ENCODE measurements at places on chromosomes 2 and 18.

GRCh38 chr2:24845691-24846090 lies 52.5 kb downstream of the CENPO start:
- no peak for DNase-seq

GRCh38 chr2:68009526-68009925 lies 53.3 kb downstream of the C1D start:
- DNase-seq, result no peak

GRCh38 chr2:189092936-189093335 lies 86.6 kb downstream of the COL5A2 start:
- DNase-seq, result no peak

DNA sequence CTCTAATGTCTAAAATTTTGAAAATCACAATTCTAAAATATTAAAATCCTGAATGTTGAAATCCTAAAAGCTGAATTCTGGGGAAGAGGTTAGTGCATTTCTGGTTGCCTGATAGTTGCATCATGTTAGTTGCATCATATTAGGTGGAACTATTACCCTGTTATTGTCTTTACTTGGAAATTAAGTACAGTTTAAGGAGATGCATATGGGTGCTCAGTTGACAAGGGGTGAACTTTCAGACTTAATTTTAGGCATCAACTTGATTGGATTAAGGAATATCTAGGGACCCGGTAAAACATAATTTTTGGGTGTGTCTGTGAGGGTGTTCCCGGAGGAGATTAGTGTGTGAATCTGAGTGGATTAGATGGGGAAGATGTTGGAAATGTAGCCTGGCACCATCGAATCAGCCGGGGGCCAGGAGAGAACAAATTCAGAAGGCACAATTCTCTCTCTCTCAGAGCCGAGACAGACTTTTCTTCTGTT lies 409.8 kb downstream of the PLCL1 start:
- DNase-seq, result no peak

DNA sequence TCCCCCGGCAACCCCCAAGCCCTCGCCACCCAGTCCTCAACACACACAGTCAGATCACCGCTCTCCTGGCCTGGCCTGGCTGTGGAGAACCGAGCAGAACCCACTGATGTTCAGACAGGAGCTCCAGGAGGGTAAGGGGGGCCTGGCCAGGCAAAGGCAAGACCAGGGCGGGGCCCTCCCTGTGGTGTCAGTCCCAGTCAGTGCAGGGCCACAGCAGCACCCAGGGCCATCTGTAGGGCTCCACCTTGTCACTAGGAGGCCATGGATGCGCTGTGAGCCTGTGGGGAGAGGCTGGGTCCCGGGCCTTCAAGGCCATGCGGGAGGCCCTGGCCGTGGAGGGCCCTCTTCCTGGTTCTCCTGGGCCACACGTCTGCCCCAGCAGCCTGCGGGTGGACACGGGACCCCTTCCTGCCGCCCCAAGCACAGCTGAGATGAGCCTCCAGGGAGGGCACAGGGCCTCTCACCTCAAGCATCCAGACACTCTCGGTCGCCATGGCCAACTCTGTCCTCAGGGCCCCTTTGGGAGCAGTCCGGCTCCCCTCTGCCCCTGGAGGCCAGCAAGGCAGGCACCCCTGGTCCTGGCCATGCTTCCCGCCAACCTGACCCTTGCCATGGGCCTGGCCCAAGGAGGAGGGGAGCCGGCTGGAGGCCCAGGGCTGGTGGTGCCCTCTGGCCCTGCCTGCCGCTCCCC lies 2.0 kb downstream of the ANO7 start:
- DNase-seq, result no peak

DNA sequence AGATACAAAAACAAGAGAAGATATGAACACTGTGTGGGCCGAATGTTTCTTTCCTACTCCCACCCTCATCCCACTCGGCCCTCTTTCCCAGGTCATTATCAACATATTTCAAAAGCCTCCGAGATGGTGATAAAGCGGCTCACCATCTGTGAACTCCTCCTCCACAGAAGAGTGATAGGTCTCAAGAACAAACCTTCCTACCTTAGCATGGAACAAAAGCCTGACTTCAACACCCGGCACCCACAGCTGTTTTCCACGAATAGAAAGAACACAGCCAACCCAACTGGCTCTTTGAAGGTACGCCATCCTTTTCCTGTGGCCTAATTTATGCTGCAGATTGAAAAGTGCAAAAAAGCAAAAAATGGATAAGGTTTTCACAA lies 28.8 kb downstream of the BCL2 start:
- DNase-seq, result no peak

DNA sequence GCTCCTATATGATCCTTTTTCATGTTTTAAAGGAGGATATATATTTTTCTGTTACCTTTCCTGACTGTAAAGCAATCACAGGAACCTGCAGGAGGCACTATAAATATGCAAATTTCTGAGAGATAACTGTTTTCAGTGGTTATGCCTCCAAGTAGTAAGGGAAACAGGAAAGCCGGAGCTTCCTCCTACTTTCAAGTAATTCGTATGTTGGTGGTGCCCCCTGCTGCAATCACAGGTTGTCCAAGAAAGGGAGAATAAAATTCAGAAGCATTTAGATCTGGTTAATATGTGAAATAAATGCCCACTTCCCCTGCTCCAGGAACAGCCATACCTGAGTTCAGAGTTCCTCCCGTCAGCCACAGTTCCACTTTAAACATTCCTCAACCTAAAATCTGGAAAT lies 12.0 kb upstream of the BCL11A start:
- DNase-seq, result no peak

DNA sequence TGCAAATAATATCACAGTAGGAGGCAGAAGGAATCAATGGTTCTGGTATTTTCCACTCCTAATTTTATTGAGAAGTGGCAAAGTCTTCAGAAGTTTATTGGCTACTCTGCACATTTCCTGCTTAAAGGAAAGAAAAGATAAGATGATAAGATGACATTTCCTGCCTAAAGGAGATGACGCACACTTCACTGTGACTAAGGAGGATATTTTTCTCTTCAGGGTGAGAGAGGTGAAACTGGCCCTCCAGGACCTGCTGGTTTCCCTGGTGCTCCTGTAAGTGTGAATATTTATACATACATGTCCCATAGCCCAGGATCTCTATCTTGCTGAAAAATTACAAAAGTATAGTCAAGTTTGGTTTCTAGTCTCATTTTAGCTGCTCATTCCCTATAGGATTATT lies 27.9 kb downstream of the COL3A1 start:
- DNase-seq, result no peak

DNA sequence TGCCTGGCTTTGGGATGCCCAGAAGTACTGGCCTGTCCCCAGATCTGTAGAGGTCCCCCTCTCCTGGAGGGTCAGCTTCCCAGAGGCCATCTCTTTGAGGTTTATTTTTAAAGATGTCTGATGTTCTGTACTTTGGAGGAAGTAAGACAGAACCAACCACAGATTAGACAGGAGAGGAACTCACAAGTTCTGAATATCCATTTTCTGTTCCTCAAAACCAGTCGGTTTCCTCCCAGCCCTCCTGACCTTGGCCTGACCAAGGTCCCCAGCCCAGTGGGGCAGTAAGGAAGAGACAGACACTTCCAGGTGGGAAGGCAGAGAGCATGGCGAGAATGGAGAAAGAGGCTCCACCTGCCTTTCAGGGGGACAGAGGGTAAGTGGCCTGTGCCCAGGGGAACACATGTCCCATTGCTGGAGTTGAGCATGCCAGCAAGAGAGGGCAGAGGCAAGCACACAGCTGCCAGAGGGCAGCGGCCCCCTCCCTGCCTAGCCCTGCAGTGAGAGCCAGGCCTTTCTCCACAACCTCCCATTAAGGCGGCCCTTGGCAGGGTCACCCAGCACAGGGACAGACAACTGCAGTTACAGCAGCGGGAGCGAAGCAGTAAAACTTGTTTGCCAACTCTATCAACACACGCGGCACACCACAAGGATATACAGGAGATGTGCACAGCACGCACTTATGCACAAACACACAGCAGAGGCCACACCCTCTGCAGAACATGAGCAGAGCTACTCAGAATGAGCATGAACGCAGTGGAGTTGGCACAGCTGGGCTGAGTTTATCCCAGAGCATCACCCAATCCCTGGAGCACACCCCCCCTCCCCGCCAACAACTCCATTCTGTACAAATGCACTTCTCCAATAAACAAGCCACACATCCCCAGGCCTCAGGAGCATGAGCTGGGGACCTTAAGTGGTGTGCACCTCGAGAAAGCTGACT lies 18.5 kb upstream of the SEMA4C start:
- no peak for DNase-seq

GRCh38 chr2:170610615-170611014 lies 104.5 kb upstream of the SP5 start:
- no peak for DNase-seq

GRCh38 chr2:6793371-6793770 lies 72.3 kb downstream of the CMPK2 start:
- DNase-seq, result no peak

DNA sequence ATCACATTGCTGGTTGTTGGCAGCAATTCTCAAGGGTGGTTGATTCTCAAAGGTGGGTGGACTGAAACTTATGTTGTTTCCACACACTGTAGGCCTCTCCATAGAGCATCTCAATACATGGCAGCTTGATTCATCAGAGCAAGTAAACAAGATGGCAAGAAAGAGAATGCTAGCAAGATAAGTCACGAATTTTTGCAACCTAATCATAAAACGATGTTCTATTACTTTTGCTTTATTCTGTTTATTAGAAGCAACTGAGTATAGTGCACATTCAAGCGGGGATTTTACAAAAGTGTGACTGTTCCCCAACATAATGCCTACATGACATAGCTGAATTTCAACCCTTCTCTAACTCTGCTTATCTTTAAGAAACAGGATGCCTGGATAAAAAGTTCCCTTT lies 136.2 kb downstream of the CCDC178 start:
- DNase-seq, result no peak

- no peak for DNase-seq
Observed at GRCh38 chr2:136920652-136921333, 155.4 kb downstream of the THSD7B start.

DNA sequence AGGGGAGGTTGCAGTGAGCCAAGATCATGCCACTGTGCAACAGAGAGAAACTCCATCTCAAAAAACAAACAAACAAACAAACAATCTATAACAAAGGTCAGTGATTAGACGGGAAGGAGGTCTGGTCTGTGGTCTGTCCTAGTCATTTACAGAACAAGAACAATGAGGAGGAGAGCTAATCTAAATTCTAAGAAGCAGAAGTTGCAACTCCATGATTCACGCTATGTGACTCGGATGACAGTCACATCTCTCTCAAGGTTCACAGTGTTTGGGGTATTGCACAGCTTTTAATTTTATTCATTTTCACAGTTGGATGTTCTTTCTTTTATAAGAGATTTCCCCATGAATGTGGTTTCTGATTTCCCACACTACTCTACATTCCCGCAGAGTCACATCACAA lies 218.7 kb upstream of the PIEZO2 start:
- no peak for DNase-seq

DNA sequence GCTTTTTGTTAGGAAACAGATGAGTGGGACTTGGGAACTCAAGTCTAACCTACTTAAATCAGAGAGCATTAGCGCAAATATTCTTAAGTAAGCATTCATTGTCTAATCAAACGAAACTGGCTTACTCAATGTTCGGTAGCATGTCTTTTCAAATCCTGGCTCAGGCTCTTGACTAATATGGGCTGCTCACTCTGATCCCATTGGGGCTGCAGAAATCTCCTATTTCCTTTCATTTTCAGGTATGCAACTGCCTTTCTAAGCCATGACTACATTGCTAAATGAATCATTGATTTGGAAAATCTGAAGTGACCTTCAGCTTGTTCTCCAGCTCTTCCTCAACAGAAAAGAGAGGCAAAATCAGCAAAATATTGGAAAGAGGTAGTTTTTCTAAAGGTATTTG lies 2084.4 kb upstream of the PIK3C3 start:
- DNase-seq, result no peak

DNA sequence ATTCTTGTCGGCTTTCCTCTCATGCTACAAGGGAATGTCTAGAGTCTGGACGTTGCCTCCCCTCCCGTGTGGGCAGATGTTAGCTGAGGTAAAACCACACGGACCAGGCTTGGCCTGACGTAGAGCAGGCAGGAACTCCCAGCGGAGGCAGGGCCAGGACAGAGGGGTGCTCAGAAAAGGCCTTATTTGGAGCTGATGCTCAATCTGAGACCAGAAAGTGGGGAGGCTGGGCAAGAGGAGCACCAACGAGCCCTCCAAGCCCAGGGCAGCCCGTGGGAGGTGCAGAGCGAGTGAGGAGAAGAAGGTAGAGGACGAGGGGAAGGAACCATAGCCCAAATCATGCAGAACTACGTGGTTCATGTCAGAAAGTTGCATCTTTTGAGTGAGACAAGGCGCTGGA lies 9.0 kb downstream of the TEX51 start:
- no peak for DNase-seq

GRCh38 chr2:204260162-204260877 lies 285.0 kb upstream of the PARD3B start:
- DNase-seq, result peak; percentile 27

DNA sequence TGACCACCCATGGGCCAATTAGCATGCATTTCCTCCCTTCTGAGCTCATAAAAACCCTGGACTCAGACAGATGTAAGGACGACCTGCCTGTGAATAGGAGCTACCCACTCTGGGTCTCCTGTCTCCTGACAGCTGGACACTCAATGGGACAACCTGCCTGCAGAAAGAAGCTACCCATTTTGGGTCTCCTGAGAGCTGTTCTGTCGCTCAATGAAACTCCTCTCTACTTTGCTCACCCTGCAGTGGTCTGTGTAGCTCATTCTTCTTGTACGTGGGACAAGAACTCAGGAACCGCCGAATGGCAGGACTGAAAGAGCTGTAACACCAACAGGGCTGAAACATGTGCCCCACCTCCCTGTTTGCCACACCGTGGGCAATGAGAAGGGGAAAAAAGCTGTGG lies 60.3 kb upstream of the DYNC1I2 start:
- no peak for DNase-seq

DNA sequence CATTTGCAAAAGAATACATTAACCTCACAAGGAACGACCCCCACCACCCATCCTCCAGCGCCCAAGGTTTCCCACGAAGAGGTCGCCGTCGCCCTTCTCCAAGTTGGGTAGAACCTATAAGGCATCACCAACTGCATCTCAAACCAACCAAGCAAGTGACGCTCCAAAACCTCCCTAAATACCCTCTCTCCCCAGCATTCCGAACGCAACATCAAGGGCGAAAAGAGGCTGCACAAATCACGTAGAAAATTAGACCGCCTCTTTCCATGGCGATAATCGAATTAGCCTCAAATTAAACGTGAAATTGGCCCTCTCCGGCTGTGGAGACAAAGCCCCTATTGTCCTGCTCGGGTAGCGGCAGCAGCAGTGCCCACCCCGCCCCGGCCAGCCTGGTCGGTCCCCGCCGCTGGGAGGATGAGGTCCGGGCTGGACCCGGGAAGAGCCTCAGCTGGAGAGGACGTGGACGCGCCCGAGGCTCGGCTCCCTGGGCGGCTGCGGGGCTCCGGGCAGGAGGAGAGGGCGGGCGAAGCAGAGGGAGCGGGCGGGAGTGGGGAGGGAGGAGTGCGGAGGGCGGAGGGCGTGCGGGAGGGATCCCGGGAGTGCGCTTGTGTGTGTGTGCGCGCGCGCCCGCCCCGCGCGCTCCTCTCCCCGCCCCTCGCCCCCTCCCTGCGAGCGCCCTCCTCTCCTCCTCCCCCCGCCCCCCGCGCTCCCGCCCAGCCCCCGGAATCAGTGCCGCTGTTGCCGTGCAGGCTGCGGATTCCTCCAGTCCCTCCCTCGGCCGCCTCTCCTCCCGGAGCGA lies at the start of gene SPTBN1:
TSS of gene SPTBN1 (plus strand) at position 765 of the 799 bp plus-strand sequence. CDS start 70,092 bp downstream, outside the sequence.
- peak; percentile 8 for DNase-seq

All from stimulated activated CD4-positive, alpha-beta T cell treated with anti-CD3 and anti-CD28 coated beads, Interleukin-12 subunit alpha, Interleukin-12 subunit beta, amount 100 ng/mL, for 48 hours (primary cell).